Stimulated activated CD8-positive, alpha-beta memory T cell treated with anti-CD3 and anti-CD28 coated beads, Interleukin-15, amount 100 ng/mL, for 1 hour (primary cell): ENCODE measurements at places on chromosomes 4 and X.

DNA sequence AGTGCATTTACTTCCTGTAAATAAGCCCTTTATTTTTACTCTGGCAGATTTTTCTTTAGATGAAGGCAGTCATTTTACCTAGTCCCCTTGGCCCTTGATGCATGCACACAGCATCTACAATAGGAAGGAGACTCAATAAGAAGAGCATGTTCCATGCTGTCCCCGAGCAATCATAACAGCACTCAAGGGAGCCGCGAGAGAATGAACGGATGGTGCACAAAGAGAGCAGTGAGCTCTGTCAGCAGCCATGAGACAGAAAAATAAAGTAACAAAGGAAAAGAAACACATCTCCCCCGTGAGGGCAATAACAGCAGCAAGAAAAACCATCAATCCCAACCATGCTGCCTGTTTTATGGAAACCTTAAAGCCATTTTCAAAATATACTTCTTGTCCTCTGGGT is 11.9 kb downstream of the SMIM31 start:
- no peak for DNase-seq

DNA sequence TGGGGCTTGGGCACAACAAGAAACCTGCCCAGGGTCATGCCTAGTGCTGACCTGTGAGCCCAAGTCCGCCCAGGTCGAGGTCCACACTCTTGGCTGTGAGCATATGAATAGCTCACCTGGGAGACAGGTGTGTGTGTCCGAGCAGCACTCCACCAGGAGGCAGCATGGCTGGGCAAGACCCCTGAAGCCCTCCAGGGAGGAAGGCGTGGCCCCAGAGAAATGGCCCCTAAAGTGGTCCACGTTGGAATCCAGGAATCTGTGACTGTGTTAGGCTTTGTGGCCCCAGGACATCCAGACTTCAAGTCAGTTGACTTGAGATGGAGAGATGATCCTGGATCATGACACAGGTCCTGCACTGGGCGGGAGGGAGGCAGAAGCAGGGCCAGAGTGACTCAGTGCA is 138.8 kb downstream of the CPZ start:
- DNase-seq: no peak

- DNase-seq: no peak
These were observed 21.0 kb downstream of the JAKMIP1 start for GRCh38 chr4:6179362-6179761.

DNA sequence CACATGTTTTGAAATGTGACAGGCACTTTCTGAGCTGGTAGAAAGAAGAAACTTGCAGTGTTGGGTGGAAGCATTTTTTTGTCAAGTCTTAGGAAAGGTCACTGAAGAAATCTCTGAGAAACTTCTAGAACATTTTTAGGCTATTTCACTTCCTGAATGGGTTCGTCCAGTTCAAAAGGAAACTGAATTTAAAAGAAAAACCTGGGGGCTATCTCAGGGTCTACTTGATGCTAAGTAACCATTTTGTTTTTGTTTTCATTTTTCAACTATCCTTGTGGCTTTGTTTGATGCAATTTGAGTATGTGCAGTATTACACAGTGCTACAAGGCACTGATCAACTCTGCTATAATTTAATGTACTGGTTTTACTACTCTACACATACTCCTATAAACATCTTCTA is 34.0 kb upstream of the AMOT start:
- no peak for DNase-seq

DNA sequence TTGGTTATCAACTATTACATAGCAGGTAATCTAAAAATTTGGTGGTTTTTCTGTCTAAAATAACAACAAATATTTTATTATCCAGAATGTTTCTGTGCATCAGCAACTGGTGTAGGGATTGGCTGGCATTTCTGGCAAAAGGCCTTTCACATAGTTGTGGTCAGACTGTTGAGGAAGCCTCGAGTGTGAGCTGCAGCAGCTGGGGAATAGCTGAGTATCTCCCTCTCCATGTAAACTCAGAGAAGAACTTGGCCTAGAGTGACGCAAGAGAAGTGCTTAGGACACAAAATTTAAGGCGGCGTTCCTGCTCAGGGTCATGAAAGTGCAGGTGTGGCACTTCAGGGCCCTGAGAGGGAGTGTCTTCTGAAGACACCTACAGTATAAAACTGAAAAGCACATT is 558.9 kb downstream of the SPOCK3 start:
- DNase-seq: no peak
